Muscle of back (tissue), 13 donors: ENCODE measurements at places on chromosomes 3 and 15. TPM values are rescaled to one million over a fixed set of nuclear protein-coding genes. Genes with fewer than 3 reads are reported as not detected.

DNA sequence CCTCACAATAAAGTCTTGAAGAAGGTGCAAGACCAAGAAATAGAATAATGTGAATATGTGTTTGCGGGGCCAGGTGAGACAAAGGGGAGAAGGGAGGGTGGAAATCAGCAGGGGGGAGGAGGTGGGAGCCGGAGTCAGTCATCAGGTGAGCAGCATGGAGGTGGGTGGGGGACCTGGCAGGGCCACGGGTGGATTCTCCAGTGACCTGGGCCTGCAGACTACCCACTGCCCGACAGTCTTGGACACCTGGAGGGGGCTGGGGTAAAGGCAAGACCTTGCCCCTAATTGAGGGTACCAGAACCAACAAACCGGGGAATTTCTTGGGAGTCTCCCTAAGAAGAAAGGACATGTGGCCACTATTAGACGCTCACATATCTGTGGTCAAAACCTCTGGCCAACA, 95.8 kb downstream of the CHSY1 start:
- DNase-seq = no peak

- DNase-seq = no peak
These were observed 14.7 kb downstream of the MCTP2 start for GRCh38 chr15:94246016-94246415.

GRCh38 chr3:21328711-21329390, 422.2 kb downstream of the ZNF385D start:
- no peak for DNase-seq

DNA sequence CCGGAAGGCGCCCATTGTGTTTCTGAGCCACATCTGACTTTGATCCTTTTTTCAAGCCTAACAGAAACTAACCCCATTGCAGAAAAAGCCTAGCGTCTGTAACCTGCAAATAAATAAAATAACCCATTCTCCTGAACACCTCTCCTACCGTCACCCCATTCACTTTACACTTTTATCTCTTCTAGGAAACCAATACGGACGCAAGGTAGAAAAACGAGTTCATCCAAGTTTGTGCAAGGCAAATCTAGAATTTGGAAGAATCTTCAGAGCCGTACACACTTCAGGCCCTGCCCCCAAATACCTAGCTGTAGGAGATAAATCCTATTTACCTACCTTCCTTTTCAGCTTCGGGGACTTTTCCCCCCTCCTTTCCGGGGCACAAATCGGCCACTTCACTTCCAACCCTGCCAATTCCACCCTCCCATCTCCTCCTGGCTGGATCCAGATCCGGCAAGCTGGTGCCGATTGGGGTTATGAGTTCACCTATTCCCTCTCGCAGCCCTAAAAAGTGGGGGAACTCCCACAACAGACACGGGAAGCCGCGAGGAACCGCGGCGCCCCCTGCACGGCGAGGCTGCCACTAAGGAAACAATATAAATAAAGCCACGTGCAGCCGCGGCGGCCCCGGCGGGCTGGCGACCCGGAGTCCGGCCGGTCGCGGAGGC, 987 bp downstream of the PRTG start:
- DNase-seq = no peak

GRCh38 chr15:63931556-63931955, 97.8 kb upstream of the HERC1 start:
- DNase-seq = no peak

Gene ZBTB47
- polyA plus RNA-seq = 32.0 TPM

Gene LRRIQ4
- not detected for polyA plus RNA-seq
